Omental fat pad (tissue), 4 donors: ENCODE measurements at places on chromosomes 13 and 19.
A peak's percentile ranks its signal among the peaks of the same experiment; 100 is the strongest.

- peak; percentile 45 for DNase-seq
Measured at GRCh38 chr19:34733266-34733745, 737 bp upstream of the ZNF181 start.

DNA sequence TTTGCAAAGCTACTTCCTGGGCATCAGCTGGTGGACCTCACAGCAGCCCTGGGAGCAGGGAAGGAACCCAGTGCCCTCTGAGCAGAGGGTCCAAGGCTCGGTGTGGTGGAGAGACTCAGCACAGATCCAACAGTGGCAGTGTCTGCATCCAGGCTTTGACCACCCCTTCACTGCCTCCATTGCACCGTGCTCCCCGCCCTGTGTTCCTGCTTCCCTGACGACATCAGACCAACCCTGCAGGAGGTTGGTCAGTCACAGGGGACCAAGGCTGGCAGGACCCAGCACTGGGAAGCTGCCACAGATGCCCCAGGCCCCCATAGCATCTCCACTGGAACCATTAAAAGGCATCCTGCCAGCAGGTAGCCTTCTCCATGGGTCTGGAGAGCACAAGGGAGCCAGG lies 7.8 kb upstream of the VSTM2B start:
- no peak for DNase-seq

DNA sequence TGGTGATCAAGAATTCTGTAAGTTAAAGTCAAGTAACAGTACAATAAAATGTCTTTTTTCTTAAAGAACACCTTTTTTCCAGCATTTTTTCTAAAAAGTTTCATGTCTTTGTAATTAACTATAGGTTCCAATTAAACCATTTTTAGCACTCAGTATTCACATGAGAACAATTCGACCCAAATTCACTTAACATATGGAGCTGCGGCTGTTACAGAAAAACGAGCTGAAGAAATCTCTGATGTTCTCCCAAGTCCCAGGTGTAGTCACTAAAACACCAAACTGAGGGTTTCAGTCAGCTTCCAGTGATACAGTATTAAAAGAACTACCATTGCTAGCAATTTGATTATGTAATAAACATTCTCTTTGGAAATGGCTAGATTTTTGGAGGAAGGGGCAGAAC lies 117.6 kb downstream of the TNFSF13B start:
- no peak for DNase-seq

GRCh38 chr13:53778937-53779336 lies 750.3 kb downstream of the OLFM4 start:
- no peak for DNase-seq

GRCh38 chr19:5623397-5624017 lies 624 bp downstream of the SAFB start:
- no peak for DNase-seq

DNA sequence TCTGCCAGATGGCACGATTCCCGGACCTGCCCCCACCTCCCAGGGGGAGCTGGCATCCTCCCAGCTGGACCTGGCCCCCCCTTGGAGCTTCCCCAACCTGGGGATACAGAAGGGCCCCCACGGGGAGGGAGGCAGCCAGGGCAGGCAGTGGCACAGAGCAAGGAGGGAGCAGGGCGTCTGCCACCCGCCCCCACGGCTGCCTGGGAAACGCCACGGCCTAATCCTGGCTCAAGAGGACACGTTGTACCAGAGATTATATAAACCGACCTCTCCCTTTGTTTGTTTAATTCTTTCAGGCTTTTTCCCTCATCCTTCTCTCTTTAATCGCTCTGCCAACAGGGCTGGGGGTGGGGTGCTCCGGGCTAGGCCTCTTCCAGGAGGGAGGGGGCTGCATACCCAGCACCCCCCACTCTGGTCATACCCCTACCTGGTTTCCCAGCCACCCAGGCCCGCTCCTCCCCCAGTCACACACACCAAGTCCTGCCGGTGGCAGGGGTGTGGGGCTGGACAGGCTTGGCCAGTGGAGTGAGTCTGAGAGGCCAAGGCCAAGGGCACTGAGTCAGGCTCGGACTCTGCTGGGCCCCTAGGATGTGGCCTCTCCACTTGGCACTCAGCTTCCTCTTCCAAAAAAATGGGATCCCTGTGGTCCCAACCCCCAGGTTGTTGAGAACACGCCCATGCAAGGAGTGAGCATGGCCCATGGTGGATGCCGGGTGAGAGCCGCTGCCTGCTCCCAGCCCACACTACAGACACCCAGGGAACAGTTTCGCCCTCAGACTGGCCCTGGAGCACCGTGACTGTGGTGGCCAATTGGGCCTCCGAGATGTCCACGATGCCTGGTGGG lies 29.5 kb upstream of the NFIC start:
- peak; percentile 50 for DNase-seq

DNA sequence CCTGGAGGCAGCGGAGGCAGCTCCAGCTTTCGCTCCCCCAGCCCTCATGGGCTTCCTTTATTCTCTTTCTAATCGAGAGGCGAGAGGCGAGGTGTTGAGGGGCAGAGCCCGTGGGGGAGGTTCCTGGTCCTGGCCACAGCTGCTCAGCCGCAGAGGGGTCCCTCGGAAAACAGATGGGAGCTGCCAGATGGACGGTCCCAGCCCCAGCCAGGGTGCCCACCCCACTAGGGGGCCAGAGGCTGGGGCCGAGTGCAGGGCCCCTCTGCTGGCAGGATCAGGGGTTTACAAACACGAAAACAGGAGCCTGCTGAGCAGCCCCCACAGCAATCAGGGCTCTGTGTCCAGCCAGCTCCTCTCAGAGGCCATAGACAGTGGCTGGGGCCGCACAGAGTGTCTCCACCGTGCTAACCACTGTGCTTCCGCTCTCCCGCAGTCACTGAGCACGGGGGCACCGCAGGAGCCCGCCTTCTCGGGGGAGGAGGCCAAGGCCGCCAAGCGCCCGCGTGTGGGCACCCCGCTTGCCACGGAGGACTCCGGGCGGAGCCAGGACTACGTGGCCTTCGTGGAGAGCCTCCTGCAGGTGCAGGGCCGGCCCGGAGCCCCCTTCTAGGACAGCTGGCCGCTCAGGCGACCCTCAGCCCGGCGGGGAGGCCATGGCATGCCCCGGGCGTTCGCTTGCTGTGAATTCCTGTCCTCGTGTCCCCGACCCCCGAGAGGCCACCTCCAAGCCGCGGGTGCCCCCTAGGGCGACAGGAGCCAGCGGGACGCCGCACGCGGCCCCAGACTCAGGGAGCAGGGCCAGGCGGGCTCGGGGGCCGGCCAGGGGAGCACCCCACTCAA lies 182.2 kb downstream of the KDM4B start:
- DNase-seq = no peak

DNA sequence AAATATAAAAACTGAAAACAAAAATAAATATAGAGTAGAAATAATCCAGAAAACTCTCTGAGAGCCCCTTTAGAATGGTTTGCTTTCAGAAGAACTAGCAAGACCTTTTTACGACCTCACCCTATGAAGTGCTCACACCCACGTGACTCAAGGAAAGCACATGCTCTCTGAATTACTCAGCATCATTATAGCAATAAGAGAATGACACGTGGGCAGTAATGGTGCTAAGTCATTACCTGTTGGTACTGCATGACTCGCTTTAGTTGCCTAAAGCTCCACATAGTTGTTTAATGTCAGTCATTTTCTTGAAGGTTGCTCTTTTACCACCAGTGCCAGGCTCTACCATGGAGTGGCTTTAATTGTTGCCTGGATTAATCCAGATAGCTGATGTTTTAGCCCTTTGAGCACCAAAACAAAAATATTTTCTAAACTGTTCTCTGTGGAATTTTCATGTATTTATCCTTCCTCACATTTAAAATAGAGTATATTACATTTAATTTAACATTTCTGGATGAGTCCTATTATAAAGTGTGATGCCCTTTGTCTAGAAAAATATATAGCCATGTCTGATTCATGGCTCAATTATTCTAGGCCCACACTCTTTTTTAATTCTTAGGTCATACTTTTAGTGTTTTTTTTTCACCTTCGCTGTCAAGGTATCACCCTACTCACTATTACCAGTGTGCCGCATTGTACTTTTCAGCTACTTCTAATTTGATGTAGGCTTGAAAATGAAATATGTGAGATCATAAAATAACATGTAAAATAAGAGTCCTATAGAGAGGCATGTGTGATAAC lies 56.8 kb downstream of the THSD1 start:
- no peak for DNase-seq

GRCh38 chr13:60491531-60491930 lies 94.5 kb downstream of the TDRD3 start:
- DNase-seq = no peak

GRCh38 chr13:30865123-30866049 lies 40.7 kb upstream of the MEDAG start:
- no peak for DNase-seq

- no peak for DNase-seq
Measured at GRCh38 chr13:21297447-21297846, 121.0 kb downstream of the MRPL57 start.

DNA sequence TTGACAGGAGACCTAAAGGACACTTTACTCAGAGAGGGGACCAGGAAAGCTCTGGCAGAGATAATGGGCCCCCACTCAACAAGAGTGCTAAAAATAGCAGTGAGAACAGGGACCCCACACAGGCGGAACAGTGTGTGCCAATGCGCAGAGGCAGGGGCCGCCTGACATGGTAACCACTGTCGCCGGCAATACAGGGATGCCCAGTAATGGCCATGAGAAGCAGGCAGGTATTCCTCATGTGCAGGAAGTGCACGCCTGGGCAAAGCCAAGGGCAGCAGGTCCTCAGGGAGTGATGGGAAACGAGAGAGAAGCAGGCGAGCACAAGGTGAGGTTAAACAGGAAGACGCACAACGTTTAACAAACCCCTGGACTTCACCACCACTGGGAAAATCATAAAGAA lies 757.1 kb downstream of the LIG4 start:
- DNase-seq = no peak

- no peak for DNase-seq
Measured at GRCh38 chr13:67416047-67416925, 186.2 kb upstream of the PCDH9 start.

DNA sequence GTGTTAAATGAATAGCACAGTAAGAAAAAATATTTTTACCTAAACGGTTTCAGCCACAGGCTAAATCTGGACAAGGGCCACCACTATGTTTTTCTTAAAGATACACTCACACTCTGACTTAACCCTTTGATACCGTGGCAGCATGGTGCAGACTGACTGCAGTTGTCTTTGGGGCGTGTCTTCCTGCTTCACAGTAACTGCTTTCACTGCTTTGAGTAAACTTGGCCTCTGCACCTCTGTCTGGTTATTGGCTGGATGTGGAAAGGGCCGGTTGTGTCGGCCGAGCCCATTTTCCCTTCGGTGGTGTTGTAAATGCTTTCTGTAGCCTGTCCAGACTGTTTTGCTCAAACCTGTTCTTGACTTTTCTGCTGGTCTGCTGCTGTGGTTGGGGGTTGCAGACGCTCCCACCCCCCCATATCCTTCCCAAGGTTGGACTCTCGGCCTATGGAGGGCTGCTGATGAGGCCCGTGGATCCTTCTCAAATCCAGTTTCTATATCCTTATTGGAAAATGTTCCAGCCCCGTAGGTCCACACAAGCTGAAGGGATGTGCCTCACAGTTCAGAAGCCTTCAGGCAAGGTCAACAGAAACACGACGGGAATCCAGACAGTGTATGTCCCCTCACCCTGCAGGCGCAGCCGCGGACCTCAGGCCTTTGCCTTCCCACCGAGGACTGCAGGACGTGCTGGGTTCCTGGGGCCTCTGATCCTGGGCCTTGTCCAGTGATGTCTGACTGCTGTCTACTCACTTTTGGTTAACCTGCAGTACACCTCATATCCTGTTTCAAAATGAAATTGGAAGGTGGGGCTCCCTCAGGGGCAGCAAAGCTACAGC lies 90.2 kb upstream of the RNF113B start:
- DNase-seq = no peak

DNA sequence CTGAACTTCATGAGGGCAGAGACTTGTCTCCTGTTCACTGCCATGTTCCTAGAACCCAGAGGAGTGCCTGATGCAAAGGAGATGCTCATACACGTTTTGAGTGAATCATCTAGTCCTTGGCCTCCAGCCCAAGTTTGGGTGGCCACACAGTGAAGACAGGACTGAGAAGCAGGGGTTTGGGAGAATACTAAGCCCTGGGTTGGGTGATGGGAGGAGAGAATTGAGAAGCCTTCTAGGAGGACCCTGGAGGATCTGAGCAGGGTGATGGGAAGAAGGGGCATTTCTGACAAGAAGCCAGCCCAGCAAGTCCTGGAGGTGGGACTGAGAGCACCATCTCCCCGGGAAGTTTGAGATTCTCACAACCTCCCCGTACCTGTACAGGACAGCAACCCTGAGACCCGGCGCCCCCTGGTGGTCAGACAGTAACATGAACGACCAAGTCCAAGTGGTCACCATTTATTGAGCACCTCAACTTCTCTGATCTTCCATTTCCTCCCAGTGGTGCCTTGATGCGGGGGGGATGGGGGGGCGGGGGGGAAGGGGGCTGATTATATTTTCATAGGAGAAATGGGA lies 11.0 kb downstream of the CTU1 start:
- peak; percentile 54 for DNase-seq

DNA sequence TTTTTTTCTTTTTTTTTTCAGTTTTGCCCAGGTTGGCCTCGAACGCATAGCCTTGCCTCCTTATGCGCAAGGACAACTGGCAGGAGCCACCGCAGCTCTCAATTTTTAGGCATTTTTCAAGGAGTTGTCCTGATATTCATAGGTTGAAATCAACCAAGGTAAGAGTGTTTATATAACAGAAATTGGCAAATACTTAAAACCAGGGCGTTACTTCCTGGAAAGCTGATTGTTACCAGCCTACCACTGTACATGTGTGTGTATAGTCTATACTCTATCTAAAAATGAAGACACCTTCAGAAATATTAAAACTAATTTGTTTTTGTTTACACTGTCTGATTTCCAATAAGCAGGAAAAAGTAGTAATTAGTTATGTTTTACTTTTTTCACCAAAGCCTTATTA lies 39.2 kb downstream of the GPC6 start:
- DNase-seq = no peak

- peak; percentile 68 for DNase-seq
Measured at GRCh38 chr19:51338563-51339312, 3.2 kb downstream of the VSIG10L start.

DNA sequence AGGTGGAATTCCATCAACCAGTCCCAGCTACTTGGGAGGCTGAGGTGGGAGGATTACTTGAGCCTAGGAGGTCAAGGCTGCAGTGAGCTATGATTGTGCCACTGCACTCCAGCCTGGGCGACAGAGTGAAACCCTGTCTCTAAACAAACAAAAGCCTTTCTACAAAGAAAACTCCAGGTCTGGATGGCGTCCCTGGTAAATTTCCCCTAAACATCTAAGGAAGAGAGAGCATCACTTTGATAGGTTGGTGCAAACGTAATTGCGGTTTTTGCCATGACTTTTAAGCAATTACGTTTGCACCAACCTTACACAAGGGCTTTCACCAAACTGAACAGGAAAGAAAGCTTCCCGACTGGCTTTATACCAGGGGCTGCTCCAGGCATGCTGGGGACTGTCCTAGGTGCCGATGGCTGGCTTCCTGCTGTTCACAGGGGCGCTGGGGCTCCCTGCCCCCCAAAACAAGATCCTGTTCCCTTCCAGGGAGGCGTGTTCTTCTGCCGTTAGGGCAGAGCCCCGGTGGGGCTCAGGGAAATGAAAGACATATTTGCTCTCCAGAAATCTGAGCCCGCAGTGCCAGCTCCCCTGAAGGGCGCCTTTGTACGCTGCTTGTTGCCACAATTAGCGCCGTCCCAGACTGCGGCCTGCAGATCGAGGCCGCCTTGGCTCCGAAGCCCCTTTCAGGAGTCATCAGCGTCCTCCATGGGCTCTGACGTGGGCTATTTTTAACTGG lies 38.7 kb upstream of the KLF2 start:
- DNase-seq = no peak

GRCh38 chr13:95276037-95276505 lies 25.2 kb downstream of the ABCC4 start:
- DNase-seq = no peak

GRCh38 chr19:39409208-39410016 lies 2.8 kb downstream of the ZFP36 start:
- no peak for DNase-seq
